ENCODE measurements at places on chromosomes 5 and 9.

DNA sequence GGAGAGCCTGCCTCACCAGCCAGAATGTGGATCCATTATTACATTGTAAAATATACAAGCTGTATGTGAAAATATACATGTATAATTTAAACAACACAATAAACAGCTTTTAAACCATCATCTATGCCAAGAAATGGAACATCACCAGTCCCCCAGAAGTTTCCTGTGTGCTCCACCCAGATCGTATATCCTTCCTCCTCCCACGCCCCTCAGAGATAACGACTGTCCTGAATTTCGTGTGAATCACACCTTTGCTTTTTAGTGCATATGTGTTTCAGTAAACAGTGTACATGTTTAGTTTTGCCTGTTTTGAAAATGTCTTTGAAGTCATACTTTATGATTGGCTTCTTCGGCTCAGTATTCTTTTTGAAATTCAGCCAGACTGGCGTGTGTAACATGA, 134.6 kb upstream of the MYO10 start:
- DNase-seq = no peak

GRCh38 chr9:134644725-134645606, 3.4 kb downstream of the COL5A1 start:
- DNase-seq = peak; percentile 78

GRCh38 chr9:111762556-111762955, 32.2 kb downstream of the SHOC1 start:
- no peak for DNase-seq

DNA sequence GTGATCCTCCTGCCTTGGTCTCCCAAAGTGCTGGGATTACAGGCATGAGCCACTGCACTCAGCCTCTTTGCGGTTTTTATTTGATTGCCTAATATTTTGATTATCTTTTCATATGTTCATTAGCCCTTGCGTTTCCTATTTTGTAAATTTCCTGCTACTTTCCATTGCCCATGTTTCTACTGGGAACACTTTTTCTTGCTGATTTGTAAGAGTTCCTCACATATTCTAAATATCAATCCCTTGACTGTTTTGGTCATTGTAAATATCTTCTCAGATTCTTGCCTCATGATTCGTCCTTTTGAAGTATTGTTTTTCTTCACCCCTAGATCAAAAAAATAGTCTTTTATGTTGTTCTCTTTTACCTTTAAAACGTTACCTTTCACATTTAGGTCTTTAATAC, 37.9 kb upstream of the TTC1 start:
- DNase-seq = no peak

DNA sequence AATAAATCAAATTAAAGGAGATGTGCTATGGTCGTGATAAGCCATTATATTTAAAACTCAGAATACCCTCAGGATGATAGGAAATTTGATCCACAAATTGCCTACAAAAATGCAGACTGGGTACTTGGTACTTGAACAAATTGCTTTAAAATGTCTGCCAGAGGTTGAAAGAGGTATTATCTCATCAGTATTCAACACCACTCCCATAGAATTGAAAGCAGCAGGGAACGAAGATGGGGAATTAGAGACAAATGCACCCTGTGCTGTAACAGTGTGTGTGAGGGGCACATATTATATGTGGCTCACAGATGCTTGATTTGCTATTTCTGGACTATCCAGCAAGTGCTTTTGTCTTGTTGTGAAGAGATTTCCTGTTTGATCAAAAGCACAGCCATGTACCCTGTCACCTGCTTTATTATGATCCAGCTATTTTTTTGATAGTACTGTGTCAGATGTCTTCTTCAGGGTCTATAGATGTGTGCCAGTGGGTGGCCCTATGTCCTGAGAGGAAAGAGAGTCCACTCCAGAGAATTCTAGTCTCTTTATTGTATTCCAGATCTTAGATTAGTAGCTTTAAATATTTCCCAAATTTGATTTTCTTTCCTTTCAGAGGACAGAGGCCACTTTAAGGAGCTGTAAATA, 120.1 kb downstream of the XRCC4 start:
- no peak for DNase-seq

GRCh38 chr9:114908805-114909448, 21.5 kb downstream of the TNFSF8 start:
- no peak for DNase-seq

DNA sequence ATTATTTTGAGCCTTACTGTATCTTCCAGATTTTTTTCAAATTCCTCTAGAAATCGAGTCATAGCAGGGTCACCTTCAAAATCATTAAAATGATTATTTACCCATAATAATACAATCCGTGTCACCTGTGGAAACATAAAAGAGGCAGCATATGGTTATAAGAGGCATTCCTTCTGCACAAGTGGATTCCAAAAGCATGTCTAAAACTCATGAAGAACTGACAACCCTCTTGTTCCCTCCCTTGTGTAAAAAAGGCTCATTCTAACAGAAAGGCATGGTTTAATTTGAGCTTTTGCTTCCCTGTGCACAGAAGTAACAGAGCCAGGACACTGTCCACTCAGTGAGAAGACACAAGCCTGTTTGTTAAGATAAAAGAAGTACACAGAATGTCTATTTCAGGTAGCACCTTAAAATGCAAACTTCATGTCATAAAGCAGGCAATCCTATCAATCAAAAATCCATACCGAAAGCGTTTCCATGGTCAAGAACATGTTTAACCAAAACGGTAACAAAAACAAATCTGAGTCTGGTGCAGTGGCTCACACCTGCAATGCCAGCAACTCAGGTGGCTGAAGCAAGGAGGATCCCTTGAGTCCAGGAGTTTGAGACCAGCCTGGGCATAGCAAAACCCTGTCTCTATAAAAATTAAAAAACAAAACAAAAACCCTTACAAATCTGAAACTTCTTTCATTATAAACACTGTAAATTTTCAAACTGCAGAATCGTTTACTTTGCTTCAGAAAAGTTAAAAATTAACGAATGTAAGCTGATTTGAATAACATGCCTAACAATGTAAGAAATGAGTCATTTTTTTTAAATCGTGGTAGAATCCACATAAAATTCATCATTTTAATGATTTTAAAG, 139.3 kb downstream of the RAPGEF6 start:
- no peak for DNase-seq

DNA sequence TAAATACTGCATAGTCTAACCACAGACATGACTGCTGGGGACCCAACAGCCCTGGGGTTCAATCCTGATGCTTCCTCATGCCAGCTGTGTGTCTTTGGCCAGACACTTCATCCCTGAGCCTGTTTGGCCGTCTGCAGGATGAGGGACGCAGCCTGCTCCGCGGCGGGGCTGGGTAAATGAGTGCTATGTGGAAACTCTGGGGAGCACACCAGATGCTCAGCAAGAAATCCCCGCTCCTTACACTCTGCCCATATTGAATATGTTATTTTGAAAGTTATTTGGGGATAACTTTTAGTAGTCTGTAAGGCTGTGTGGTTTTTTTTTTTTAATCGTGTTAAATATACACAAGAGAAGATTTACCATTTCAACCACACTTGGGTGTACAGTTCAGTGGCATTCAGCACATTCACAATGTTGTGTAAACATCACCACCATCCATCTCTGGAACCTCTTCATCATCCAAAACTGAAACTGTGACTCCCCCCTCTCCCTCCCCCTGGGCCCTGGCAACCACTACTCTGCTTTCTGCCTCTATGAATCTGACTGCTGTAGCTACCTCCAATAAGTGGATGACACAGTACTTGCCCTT, 42.7 kb downstream of the SH3PXD2B start:
- DNase-seq = no peak

GRCh38 chr5:64505769-64506566, at the start of gene RGS7BP:
Gene RGS7BP (plus strand): TSS chr5:64506015. CDS start chr5:64506625, 610 bp downstream.
- DNase-seq = no peak

DNA sequence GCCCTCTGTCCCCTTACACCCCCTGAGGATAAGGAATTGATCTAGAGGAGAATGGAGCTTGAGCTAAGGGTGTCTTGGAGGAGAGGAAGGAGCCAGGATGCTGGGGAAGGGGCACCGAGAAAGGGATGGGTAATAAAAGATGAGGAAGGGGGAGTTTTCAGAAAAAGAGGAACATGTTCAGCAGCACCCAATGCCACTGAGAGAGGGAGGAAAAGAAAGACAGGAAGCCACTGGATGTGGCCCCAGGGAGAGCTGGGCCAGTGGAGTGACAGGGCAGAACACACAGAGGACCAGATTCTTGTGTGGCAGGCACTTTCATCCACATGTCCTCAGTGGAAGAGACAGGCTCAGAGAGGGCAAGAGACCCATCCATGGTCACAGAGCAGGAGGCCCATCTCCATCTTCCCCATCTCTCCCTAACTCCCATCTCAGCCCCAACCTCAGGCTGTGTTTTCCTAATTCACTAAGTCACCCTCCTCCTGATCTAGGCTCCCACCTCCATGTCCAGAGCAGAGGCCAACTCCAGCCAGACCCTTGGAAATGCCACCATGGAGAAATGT, 7.2 kb downstream of the PFN3 start:
- DNase-seq = no peak

- DNase-seq = no peak
Measured at GRCh38 chr5:59097116-59097515, 514.2 kb downstream of the RAB3C start.

DNA sequence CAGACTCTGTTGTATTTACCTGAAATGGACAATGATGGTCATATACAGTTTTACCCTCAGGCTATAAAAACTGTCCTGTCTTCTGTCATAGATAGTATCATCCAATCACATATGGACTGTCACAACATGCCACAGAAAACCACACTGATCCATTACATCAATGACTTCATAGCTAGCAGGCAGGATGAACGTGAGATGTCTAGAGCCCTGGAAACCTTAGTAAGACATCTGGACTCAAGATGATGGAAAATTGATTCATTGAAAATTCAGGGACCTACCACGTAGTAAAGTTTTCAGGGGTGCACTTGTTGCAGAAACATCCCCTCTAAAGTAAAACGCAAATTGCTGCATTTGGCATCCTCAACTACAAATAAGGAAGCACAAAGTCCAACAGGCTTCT, 284.4 kb upstream of the RGMB start:
- no peak for DNase-seq

DNA sequence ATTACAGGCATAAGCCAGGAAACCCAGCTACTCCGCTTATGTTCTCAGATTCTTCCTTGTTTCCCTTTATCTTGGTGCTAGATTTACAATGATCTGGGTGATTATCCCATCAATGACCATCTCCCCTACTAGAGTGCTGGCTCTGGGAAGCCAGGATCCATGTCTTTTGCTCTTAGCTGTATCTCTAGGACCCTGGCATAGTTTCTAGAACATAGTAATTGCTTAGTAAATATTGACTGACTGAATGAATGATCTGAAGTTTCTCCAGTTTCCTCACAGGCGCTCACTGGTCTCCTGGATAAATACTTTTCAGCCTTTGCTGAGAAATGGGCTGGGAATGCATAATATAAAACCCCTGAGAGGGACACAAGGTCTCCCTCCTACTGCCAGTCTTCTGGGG, 60.0 kb upstream of the KLF9 start:
- DNase-seq = no peak

DNA sequence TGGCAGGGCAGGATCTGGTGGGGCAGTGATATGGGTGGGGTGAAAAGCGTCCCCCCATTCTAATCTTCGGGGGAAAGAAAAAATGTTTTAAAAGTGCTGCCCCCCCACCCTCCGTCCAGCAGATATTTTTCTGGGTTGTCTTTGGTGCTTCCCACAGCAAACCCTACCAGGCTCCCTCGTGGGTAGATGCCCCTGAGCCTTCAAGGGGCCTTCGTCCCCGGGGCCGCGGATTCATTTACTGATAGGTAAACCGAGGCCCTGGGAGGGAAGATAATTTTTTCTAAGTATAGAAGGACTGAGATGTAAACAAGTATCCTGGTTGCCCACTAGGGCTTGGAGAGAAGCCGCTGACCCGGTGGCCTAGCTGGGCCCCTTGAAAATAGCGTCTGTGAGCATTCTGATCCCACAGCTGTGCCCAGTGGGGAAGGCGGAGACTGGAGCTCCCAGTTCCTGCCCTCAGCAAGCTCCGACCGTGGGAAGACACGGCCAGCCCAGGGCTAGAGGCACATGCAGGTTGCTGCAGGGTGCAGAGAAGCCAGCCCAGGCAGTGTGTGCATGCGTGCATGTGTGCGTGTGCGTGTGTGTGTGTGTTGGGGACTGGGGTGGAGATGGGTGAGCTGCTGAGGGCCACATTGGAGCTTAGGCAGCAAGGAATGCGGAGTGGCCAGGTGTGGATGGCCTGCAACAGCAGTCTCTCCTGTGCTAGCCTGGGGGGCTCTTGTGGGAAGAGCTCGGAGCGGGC, 6.0 kb upstream of the RXRA start:
- DNase-seq = no peak

DNA sequence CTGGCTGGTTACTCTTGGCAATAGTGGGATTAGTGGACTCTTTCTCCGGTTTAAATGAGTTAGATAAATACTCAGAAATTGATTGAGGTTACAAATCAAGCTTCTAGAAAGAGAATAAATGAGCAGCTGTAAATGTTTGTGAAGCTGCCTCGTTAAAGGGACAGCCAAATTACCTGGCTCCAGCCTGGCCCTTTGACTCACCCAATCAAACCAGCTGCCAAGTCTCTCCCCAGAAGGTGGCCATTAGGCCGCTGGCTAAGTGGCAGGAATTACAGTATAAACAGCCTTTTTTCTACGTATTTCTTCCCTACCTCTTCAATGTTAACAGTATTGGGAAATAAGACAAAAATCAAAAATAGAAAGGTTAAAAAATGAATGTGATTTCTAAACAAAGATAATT, 46.0 kb upstream of the SRFBP1 start:
- DNase-seq = no peak

- DNase-seq = no peak
Measured at GRCh38 chr9:112665347-112665746, 52.6 kb downstream of the INIP start.

- DNase-seq = no peak
Measured at GRCh38 chr5:1101961-1102713, 9.7 kb downstream of the SLC12A7 start.

GRCh38 chr5:3994628-3995027, 399.0 kb downstream of the IRX1 start:
- DNase-seq = no peak

GRCh38 chr9:24044576-24044975, 218.5 kb upstream of the ELAVL2 start:
- DNase-seq = no peak

- peak; percentile 42 for DNase-seq
Measured at GRCh38 chr5:82351754-82352145, 73.6 kb upstream of the RPS23 start.

GRCh38 chr5:107302441-107302840, 368.3 kb downstream of the EFNA5 start:
- no peak for DNase-seq

- DNase-seq = no peak
Measured at GRCh38 chr9:14730461-14730898, 7.9 kb upstream of the CER1 start.

- no peak for DNase-seq
Measured at GRCh38 chr9:28320616-28321015, 747.3 kb upstream of the C9orf72 start.

GRCh38 chr5:151023651-151024050, 3.3 kb downstream of the GPX3 start:
- DNase-seq = peak; percentile 62

DNA sequence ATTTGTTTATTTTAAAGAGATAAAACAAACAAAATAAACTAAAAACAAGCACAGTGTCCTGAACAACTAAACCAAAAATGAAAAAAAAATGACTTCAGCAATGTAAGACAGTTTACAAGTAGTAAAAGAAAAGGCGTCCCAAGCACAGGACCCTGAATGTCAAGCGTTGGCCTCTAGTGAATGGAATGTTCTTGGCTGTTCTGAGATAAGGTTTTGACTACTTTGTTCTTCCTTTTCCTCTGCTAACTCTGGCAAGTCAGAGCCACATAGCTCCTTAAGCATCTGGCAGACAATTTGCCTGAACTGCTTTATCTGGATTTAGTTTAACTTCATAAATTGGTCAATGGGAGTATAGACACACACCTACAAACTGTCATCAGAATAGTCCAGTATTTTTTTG, 655.2 kb downstream of the ANXA1 start:
- DNase-seq = no peak

Measured in keratinocyte (primary cell).